ENCODE measurements at places on chromosomes 2 and 18. TPM values are rescaled to one million over a fixed set of nuclear protein-coding genes. Genes with fewer than 3 reads are reported as not detected.

DNA sequence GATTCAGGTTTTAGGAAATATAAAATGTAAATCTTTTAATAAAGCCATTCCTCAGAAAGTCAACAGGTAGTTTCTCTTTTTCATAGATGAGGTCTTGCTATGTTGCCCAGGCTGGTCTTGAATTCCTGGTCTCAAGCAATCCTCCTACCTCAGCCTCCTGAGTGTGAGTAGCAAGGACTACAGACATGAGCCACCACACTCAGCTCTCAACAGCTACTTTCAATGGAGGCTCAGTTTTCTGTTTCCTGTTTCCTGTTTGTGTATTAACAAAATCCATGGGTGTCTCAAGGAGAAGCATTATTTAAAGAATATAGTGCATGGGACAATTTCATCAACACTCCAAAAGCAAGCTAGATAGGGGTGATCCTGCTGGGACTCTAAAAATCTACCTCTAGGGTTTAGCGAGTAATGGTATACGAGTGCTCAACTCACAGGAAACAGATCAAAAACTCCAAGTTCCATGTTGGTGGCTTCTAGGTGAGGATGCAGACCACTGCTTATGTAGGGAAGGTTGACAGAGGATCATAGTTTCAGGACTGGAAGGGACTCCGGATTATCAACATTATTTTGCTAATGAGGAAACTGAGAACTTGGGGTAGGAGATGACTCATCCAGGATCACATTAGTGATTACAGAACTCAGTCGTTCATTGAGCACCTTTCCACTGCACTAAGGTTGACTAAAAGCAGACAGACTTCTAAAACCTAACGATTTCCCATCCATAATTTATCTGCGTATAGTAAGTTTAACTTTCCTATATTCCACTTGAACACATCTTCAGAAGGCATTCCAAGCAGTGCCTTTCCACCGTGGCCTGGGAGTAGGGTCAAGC lies 61.7 kb upstream of the WIPF1 start:
- H3K4me1 ChIP-seq = peaks cover 26% of the 10 kb centered on the region
- H3K4me3 ChIP-seq = no peak overlapping the region
- no peaks in the 10 kb centered on the region for H3K27me3 ChIP-seq
- DNase-seq = no peak

- no peak overlapping the region for H3K4me3 ChIP-seq
- peaks cover 5% of the 10 kb centered on the region for H3K4me1 ChIP-seq
- H3K36me3 ChIP-seq = no peaks in the 10 kb centered on the region
- no peaks in the 10 kb centered on the region for H3K27me3 ChIP-seq
- peak; percentile 9 for DNase-seq
Measured at GRCh38 chr2:187654535-187654934, 100.3 kb upstream of the TFPI start.

GRCh38 chr2:53752385-53752784 lies 15.2 kb upstream of the CHAC2 start:
- no peaks in the 10 kb centered on the region for H3K27me3 ChIP-seq
- H3K4me1 ChIP-seq = peaks cover 25% of the 10 kb centered on the region
- peaks cover 16% of the 10 kb centered on the region for H3K36me3 ChIP-seq
- H3K4me3 ChIP-seq = no peak overlapping the region

Gene POTEC
- total RNA-seq = not detected

Gene C2orf66
- total RNA-seq = 0.98 TPM

All from MCF 10A (cell line).